ENCODE measurements at places on chromosomes 7 and 10. TPM values are rescaled to one million over a fixed set of nuclear protein-coding genes. Genes with fewer than 3 reads are reported as not detected.

- no peak overlapping the region for H3K27ac ChIP-seq
- H3K4me3 ChIP-seq, result no peak overlapping the region
- peaks cover 7% of the 10 kb centered on the region for H3K27me3 ChIP-seq
Observed at GRCh38 chr10:79377557-79378382, 30.5 kb downstream of the PPIF start.

ANXA8 gene
- 0.78 TPM for total RNA-seq

ZPBP gene
- not detected for total RNA-seq

- no peaks in the 10 kb centered on the region for H3K27me3 ChIP-seq
- no peak overlapping the region for H3K27ac ChIP-seq
- DNase-seq, result no peak
- peaks cover 12% of the 10 kb centered on the region for H3K36me3 ChIP-seq
Observed at GRCh38 chr7:152090747-152091146, 65.3 kb downstream of the GALNT11 start.

- no peak for DNase-seq
- H3K4me3 ChIP-seq, result no peak overlapping the region
- no peaks in the 10 kb centered on the region for H3K36me3 ChIP-seq
- no peaks in the 10 kb centered on the region for H3K27me3 ChIP-seq
- no peak overlapping the region for H3K27ac ChIP-seq
Observed at GRCh38 chr7:111960984-111961383, 245.2 kb downstream of the DOCK4 start.

SPDYE2B gene
- not detected for total RNA-seq

- no peak for DNase-seq
- no peak overlapping the region for H3K27ac ChIP-seq
- H3K36me3 ChIP-seq, result peaks cover 9% of the 10 kb centered on the region
- H3K27me3 ChIP-seq, result no peaks in the 10 kb centered on the region
- H3K4me1 ChIP-seq, result peaks cover 41% of the 10 kb centered on the region
- no peak overlapping the region for H3K4me3 ChIP-seq
Observed at GRCh38 chr10:110923856-110924493, 4.6 kb downstream of the SHOC2 start.

- H3K4me1 ChIP-seq, result peaks cover 42% of the 10 kb centered on the region
- H3K27ac ChIP-seq, result no peak overlapping the region
- H3K27me3 ChIP-seq, result no peaks in the 10 kb centered on the region
- H3K36me3 ChIP-seq, result peaks cover 51% of the 10 kb centered on the region
- no peak overlapping the region for H3K4me3 ChIP-seq
Observed at GRCh38 chr10:72340510-72341261, 14.0 kb downstream of the DNAJB12 start.

DNA sequence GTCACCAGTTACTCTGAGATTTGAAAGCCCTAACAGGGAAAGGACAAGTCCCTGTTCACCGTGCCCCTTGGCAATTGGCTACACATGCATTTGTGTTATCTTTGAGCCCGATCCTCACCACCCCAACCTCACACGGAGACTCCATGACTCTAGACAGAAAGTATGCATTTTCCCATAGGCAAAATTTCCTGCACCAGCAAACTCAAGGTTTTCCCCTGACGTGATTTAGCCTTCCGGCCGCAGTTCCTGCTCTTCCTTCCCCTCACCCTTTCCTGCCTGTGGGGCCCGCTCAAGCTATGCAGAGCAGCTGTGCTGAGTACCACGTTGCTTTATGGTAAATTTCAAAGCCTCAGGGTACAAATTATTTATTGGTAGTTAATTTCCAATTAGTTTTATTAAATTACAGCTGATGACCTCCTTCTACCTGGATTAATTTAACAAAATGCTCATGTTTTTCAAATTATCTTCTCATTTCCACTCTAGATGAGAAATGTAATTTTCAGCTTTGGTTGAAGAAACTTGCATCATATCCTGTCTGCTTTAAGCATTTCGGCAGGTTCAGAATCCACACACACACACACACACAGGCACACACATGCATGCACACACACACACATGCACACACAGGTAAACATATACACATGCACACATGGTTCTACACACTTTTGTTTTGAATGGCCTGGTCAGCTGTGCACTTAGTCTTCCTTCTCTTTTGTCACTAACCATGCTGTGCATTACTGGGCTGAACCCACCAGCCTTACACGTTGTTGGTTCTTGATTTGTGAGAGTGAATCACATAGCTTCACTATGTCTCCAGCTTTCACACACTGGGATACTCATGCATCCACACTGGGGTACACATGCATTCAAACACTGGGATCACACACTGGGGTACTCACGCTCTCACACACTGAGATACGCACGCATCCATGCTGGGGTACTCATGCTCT lies 283.1 kb upstream of the PITRM1 start:
- peak overlapping the region; percentile 33 for H3K27ac ChIP-seq
- H3K4me1 ChIP-seq, result peaks cover 36% of the 10 kb centered on the region
- H3K27me3 ChIP-seq, result peaks cover 11% of the 10 kb centered on the region
- H3K4me3 ChIP-seq, result no peak overlapping the region
- peak; percentile 32 for DNase-seq
- no peaks in the 10 kb centered on the region for H3K36me3 ChIP-seq

WDR91 gene
- 10.7 TPM for total RNA-seq

ATP6V0A4 gene
- not detected for total RNA-seq

IGFBP3 gene
- total RNA-seq, result 12.1 TPM

DNA sequence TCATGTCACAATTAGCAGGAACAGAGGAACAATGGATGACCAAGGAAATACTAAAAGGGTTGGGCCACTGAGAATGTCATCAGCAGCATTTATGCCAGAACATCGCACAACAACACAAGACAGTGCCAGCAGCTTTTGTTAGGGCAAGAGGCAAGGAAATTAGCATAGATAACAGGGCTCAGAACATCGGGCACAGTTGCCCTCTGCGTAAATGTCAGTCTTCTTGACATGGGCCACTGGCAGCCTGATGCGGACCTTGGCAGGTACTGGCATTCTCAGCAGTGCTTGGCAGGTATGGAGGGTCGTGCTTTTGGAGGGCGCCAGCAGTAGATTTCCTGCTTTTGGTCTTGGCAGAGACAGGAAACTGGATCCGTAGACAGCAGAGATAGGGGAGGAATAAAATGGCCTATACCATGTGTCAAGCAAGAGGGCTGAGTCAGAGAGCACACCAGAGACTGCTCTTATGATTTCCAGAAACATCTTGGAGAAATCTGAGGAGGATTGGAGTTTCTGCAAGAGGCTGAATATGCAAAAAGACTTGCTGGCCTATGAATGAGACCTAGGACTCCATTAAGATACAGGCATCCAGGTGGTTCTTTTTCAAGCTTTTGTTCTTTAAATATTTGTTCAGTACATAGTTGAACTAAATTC lies 371.5 kb upstream of the MTPN start:
- no peaks in the 10 kb centered on the region for H3K36me3 ChIP-seq
- no peak overlapping the region for H3K27ac ChIP-seq
- H3K4me3 ChIP-seq, result no peak overlapping the region

OR2A1 gene
- total RNA-seq, result not detected

- H3K27me3 ChIP-seq, result peaks cover 34% of the 10 kb centered on the region
- H3K27ac ChIP-seq, result no peak overlapping the region
- DNase-seq, result no peak
- no peaks in the 10 kb centered on the region for H3K4me1 ChIP-seq
- H3K36me3 ChIP-seq, result no peaks in the 10 kb centered on the region
- no peak overlapping the region for H3K4me3 ChIP-seq
Observed at GRCh38 chr10:99461230-99461629, 30.8 kb upstream of the GOT1 start.

GRCh38 chr10:83605783-83606630 lies 533.3 kb upstream of the GHITM start:
- peaks cover 12% of the 10 kb centered on the region for H3K4me1 ChIP-seq
- DNase-seq, result no peak
- H3K27ac ChIP-seq, result no peak overlapping the region
- no peaks in the 10 kb centered on the region for H3K27me3 ChIP-seq

Data from activated CD4-positive, alpha-beta memory T cell treated with anti-CD3 and anti-CD28 coated beads, Interleukin-2, amount 10 ng/mL, durations not matched to agents 7 days and 5 days (primary cell).